ENCODE measurements at places on chromosomes 7 and 10. TPM values are rescaled to one million over a fixed set of nuclear protein-coding genes. Genes with fewer than 3 reads are reported as not detected.

The ZNF503 gene
- total RNA-seq = 9.1 TPM

The OR9A2 gene
- not detected for total RNA-seq

The CALML3 gene
- not detected for total RNA-seq

- no peak for DNase-seq
Observed at GRCh38 chr10:61847087-61847486, 54.4 kb upstream of the ARID5B start.

DNA sequence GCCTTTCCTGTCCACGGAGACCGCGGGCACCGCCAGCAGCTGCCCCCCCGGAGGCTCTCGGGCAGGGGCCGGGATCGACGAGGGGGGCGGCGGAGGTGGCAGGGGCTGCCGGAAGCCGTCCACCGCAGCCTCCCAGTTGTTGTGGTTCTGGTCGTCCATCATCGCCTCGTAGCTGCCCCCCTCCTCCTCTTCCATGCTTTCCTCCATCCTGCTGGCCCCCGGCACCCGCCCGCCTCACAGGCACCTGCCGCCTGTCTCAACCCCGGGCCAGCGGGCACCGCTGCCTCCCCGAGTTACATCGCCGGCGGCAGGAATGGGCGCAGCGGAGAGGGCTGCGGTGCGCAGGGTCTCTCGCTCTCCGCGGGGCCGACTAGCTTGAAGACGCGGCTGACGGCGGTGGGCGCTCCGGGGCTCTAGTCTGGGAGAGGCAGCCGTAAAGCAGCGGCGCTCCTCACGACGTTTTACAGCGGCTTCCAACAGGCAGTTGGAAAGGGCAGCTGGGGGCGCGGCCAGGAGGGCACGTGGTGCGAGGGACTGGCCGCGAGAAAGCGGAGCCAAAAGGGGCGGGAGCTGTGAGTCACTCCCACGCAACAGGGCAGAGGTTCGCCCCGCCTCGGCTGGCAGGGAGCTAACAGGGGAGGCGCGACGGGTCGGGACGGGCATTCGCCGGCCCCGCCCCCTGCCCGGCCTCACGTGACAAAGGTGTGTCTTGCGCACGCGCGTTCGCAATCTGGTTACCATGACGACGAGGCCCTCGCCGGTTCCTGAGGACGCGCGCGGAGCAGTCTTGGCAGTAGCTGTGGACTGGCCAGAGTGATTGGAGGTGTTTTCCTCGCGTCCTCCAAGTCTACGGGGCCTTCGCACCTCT, at the start of gene CACUL1:
Gene CACUL1, minus strand, starts transcription at position 415 of the 868 bp plus-strand sequence. Its CDS starts 208 bp downstream, at position 207.
- peak; percentile 100 for DNase-seq

GRCh38 chr10:102718220-102718619, 3.8 kb downstream of the SFXN2 start:
- peak; percentile 43 for DNase-seq

DNA sequence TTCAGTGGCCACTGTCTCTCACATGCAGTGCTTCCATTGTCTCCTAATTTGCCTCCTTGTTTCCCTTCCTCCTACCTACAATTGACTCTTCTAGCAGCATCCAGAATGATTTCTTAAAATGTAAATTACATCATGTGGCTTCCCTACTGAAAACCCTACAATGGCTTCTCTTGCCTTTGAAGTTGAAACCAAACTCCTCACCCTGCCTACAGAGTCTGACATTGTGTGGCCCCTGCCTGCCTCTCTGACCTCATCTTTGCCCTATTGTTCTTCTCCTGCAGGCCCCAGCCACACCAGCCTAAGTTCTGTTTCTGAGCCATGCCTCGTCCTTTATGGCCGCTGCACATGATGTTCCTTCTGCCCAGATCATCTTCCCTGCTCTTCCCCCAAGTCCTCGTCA, 35.8 kb upstream of the CDK1 start:
- DNase-seq = no peak

DNA sequence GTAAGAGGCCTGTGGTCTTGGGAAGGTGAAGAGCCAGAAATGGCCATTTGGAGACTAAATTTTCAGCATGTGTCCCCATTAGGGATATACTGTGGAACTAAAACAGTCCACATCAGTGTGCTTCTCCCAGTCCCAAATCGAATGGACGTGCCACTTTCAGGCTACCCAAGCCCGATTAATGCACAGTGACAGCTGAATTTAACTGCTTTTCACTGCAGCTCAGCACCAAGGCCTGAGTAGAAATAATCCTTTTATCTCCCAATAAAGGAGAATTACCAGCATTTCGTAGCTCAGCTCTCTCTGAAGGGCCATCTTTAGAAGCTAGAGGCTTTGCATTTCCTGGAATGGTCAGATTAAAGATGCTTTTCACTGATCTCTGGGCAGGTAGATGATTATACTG, 183.3 kb downstream of the NPSR1 start:
- DNase-seq = no peak

GRCh38 chr10:69516316-69516715, 56.9 kb downstream of the NEUROG3 start:
- no peak for DNase-seq

GRCh38 chr7:38448054-38448453, 174.6 kb upstream of the TARP start:
- DNase-seq = no peak

DNA sequence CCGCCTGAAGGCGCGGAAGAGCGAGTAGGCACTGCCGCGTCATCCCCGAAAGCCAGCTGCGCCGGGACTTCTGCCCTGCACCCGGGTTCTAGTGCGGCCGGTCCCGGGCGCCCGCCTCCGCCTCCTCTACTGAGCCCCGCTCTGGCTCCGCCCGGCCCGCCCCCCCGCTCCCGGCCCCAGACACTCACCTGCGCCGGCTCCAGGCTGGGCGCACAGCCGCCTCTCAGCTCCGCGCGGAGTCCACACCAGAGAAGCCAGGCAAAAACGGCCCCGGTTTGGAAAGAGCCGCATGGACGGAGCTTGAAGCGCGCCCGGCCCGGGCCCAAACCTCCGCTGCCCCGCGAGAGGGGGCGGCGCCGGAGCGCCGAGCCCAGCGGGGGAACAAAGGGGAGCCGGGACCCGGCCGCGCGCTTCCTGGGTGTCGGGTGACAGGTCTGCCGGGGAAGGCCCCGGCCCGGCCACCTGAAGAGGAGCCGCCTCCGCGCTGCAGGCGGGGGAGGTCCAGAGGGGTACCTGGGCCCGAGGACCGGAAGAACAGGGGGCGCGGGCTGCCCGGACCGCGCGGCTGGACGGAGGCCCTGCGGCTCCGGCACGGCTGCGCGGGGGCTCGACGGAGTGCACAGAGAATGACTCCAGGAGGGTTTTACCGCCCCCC, 168.2 kb downstream of the NRF1 start:
- no peak for DNase-seq

Measured in HFFc6 (cell line).